IgD-negative memory B cell (primary cell): ENCODE measurements at places on chromosomes 4 and X. TPM values are rescaled to one million over a fixed set of nuclear protein-coding genes. Genes with fewer than 3 reads are reported as not detected.

NSUN7 gene
- 1.1 TPM for polyA plus RNA-seq

SPIN2A gene
- polyA plus RNA-seq = not detected

GIMD1 gene
- not detected for polyA plus RNA-seq

FAM9B gene
- polyA plus RNA-seq = not detected

MAML3 gene
- 0.03 TPM for polyA plus RNA-seq

PNMA5 gene
- polyA plus RNA-seq = 0.19 TPM

AGTR2 gene
- not detected for polyA plus RNA-seq

GAGE2A gene
- polyA plus RNA-seq = not detected

FRG2 gene
- not detected for polyA plus RNA-seq

MXRA5 gene
- polyA plus RNA-seq = not detected
